ENCODE measurements at places on chromosomes 7 and 10. TPM values are rescaled to one million over a fixed set of nuclear protein-coding genes. Genes with fewer than 3 reads are reported as not detected.

CPA1 gene
- 0.49 TPM for polyA plus RNA-seq

DNA sequence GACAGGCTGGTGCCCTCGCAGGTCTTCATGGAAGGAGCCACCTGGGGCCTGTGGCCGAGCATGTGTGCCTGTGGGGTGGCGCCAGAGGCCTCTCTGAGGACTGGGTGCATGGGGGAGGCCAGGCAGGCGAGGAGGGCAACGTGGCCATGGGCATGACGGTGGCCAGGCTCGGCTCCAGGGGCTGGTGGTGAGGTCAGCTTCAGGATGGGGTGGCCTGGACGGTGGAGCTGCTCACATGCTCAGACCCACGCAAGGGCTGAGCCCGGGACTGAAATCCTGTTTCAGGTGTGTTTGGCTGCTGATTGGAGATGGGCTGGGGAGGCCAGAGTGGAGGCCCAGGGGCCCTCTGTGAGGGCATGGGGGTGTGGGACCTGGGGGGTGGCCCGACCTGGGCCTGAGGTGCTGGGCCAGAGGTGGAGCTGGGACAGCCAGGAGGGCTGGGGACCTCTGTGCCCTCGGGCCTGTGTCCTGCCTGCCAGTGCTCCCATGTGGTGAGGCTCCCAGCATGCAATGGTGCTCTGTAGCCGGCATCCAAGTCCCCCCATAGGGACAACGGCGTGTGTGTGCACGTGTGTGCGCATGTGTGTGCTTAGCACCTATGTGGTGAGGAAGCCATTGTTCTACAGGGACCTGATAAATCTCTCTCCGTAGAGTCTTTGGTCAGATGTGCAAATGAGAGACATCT is 71.1 kb downstream of the INPP5A start:
- no peak for DNase-seq
- no peak overlapping the region for H3K4me3 ChIP-seq
- no peak overlapping the region for H3K27ac ChIP-seq
- no peaks in the 10 kb centered on the region for H3K27me3 ChIP-seq

DNA sequence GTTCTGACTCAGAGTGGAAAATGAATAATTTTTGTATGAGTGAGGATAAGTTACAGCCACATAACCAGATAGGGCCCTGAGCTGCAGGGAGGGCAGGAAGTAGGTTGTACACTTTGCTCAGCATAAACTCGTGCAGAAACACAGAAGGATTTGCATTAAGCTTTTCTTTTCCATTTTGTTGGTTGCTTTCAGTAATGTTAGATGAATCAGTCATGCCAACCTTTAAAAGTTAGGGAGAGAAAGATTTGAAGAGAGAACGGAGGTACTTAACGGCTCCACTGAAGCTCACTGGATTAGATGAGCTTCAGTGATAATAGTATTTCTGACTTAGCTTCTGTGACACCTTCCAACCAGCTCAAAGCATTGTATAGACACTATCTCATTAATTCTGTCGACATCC is 348.1 kb downstream of the GATA3 start:
- no peaks in the 10 kb centered on the region for H3K27me3 ChIP-seq
- H3K4me1 ChIP-seq, result no peaks in the 10 kb centered on the region
- H3K27ac ChIP-seq, result no peak overlapping the region
- no peaks in the 10 kb centered on the region for H3K36me3 ChIP-seq

GRCh38 chr7:82317257-82317721 is 126.3 kb downstream of the CACNA2D1 start:
- no peak for DNase-seq
- no peak overlapping the region for H3K27ac ChIP-seq
- no peaks in the 10 kb centered on the region for H3K4me1 ChIP-seq
- H3K36me3 ChIP-seq, result no peaks in the 10 kb centered on the region
- H3K27me3 ChIP-seq, result no peaks in the 10 kb centered on the region
- no peak overlapping the region for H3K4me3 ChIP-seq

- no peaks in the 10 kb centered on the region for H3K36me3 ChIP-seq
- no peak overlapping the region for H3K27ac ChIP-seq
- peaks cover 30% of the 10 kb centered on the region for H3K27me3 ChIP-seq
- DNase-seq, result no peak
- peaks cover 15% of the 10 kb centered on the region for H3K4me1 ChIP-seq
Observed at GRCh38 chr7:148340438-148341280, 249.9 kb upstream of the C7orf33 start.

RNF133 gene
- polyA plus RNA-seq, result not detected

- DNase-seq, result no peak
- no peaks in the 10 kb centered on the region for H3K27me3 ChIP-seq
- H3K4me1 ChIP-seq, result no peaks in the 10 kb centered on the region
- no peak overlapping the region for H3K27ac ChIP-seq
- H3K36me3 ChIP-seq, result peaks cover 9% of the 10 kb centered on the region
- H3K4me3 ChIP-seq, result no peak overlapping the region
Observed at GRCh38 chr10:122998360-122998917, 10.2 kb downstream of the IKZF5 start.

DNA sequence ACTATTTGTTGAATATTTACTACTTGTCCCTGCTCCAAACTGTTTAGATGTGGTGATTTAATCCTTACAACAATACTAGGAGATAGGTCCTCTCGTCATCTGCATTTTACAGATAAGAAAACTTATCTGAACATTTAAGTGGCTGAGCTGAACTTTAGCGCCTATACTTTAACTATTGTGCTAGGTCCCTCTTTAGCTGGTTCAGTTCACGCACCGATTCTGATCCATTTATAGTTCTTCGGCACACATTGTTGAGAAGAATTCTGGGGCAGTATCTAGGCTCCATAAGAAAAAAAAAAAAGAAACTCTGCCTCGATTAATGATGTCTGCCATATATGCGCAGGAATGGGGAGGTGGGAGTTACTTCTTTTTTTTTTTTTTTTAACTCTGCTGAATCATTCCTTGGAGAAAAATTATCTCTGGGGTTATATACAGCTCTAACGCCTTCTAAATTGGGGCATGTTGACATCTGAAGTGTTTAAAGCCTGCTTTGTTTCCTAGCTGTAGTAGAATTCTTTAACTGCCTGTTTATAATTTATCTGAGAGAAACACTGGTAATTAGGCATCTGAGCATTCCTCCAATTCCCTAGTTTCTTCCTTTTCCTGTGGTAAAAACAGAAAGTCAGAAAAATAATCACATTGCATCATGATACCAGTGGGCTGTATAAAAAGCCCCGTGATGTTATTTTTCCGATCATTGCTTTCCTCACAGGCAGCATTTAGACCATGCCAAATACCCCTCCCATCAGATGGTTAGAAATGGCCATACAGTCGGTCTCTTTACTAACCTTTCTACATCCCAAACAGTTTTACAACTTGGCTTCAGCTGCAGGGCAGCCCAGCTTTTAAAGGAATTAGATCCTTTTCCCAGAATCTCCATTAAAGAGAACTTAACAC is 98.5 kb upstream of the KDM7A start:
- H3K4me3 ChIP-seq, result no peak overlapping the region
- H3K27ac ChIP-seq, result no peak overlapping the region
- no peaks in the 10 kb centered on the region for H3K4me1 ChIP-seq
- peak; percentile 72 for DNase-seq

- no peaks in the 10 kb centered on the region for H3K27me3 ChIP-seq
- H3K4me3 ChIP-seq, result no peak overlapping the region
- DNase-seq, result no peak
- H3K4me1 ChIP-seq, result no peaks in the 10 kb centered on the region
Observed at GRCh38 chr7:94338921-94339371, 55.7 kb upstream of the COL1A2 start.

DNA sequence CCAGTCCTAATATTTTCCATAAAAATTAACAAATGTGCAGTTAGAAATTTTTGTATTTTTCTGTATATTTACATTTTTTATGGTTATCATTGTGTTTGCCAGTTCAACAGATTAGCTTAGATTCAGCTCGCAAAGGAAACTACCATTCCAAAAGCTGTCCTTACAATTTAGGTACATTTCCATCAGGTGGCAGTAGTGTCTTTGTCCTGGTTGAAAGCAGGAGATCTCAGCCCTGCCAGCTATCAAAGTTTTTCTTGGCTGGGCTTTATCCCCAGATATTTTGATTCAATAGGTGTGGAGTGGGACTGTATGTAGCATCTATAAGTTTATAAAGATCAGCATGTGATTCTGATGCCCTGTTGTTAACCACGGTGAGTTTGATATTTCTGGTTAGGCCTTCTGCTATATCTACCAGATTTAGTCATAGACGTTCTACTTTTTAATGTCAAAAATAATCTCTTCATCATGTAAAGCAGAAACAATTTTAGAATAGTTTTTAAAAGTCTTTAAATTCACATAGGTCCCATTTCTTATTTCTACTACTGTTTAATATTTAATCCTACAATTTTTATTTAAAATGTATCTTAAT is 15.5 kb upstream of the ICA1 start:
- no peaks in the 10 kb centered on the region for H3K36me3 ChIP-seq
- no peak overlapping the region for H3K27ac ChIP-seq
- H3K27me3 ChIP-seq, result no peaks in the 10 kb centered on the region
- no peak overlapping the region for H3K4me3 ChIP-seq

PARG gene
- 27.8 TPM for polyA plus RNA-seq

DNA sequence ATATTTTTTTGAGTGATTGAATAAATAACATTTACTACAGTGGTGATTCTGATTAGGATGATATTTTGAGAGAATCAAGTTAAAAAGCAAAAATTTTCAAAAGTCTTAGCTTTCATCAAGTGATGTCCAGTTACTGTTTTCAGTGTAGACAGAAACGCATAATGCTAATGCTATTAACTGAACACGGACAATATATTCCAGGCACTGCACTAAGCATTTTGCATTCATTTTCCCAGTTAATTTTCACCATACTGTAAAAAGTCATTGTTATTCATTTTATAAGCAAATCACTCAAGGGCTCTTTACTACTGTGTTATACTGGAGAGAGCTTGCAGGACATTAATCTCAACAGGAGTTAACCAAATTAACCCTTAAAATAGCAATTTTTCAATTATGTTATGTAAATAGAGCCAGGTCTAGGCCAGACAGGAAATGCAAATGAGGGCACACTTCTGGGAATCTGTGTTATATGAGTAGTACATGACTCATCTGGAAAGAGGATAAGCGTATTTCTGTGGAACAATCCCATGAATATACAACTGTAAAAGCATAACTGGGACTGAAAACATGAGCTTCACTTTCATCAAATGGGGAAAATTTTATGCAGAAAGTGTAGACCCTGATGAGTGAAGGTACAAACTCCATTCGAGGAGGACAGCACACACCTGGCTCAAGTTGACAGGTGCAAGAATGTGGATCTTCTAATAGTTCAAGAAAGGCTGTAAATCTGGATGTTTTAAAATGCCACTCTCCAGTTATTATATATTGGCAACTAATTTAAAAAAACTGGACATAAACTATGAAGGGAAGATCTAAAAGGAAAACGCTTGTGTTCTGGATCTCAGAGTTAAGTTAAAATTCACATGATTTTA is 75.4 kb downstream of the ANK3 start:
- H3K4me3 ChIP-seq, result no peak overlapping the region
- no peaks in the 10 kb centered on the region for H3K27me3 ChIP-seq
- no peak overlapping the region for H3K27ac ChIP-seq
- no peaks in the 10 kb centered on the region for H3K4me1 ChIP-seq
- H3K36me3 ChIP-seq, result no peaks in the 10 kb centered on the region

ANKRD30A gene
- polyA plus RNA-seq, result not detected

NKX2-3 gene
- not detected for polyA plus RNA-seq

TFEC gene
- polyA plus RNA-seq, result 2.6 TPM

DNA sequence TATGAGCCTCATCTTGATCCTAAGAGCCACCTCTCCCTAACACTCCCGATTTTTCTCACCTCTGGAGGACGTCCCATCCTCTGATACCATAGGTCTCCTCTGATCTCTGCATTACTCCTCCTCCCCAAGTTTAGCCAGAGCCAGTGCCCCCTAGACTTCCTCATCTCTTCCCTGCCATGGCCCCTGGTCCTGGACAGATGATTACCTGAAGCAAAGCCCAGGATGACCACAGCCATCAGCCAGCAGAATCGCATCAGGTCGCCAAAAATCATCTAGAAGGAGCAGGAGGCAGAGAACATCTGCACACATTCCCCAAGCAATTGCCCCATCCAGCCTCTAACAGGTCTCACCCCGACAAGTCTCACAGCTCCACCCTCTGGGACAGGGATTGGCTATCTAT is 11.7 kb downstream of the TRPV6 start:
- no peaks in the 10 kb centered on the region for H3K4me1 ChIP-seq
- no peak overlapping the region for H3K27ac ChIP-seq
- H3K4me3 ChIP-seq, result no peak overlapping the region
- no peaks in the 10 kb centered on the region for H3K27me3 ChIP-seq
